Stimulated activated CD8-positive, alpha-beta memory T cell treated with anti-CD3 and anti-CD28 coated beads, Interleukin-7, amount 100 ng/mL, for 1 hour (primary cell): ENCODE measurements at places on chromosomes 6 and 20.

- DNase-seq, result no peak
These were observed 38.3 kb upstream of the SAMHD1 start for GRCh38 chr20:36989797-36990196.

DNA sequence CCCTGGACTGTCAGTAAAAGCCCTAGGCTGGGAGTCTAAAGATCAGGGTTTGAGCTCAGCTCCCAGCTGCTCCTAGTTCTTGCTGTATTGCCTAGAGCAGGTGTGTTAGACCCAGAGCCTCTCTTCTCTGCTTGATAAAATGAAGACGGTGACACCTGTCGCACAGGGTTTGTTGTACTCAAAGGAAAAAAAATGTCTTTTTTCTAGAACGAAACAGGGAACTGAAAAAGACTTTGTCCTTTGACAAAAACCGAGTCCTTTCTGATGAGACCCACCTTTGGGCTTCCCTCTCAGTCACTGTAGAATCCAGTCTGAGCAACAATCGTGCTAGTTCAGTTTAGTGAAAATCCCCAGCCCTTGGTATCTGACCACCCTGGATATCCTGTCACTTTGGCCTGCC, 102.1 kb upstream of the LAMP5 start:
- DNase-seq, result no peak

GRCh38 chr6:41594326-41594725, 43.9 kb upstream of the MDFI start:
- no peak for DNase-seq

DNA sequence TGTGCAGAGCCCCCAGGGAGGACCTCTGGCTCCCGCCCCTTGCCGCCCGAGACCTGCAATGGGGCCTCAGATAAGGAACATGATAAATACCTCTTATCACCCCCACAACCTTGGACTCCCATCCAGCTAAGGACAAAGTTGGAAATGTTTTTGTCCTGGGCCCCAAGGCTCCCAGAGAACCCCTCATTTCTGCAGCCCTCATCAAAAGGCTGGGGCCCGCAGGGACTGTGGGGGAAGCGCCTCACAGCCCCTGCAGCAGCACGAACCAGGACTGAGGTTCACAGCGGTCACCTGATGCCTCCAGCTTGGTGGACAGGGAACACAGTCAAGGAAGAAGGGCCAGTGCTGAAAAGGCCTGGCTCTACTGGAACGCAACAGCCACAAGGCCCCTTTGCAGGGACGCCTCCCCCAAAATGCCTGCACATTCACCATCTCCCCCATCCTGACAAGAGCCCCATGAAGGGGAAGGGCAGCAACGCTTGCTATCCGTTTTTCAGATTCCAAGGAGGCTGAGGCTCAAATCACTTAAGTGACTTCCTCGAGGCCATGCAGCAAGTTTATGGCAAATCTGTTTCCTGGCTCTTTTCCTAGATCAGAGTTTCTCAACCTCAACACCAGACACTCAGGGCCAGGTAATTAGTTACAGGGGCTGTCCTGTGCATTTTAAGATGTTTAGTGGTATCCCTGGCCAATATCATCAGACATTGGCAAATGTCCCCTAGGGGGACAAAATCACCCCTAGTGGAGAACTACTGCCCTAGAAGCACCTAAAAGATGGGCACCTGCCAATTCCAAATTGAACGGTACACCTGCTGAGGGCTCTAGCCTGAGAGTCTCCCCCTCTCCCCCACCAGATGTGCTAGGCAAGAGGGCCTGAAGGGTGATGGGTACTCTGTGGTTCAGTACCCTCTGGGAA, 10.6 kb downstream of the TFEB start:
- no peak for DNase-seq

- DNase-seq, result no peak
These were observed 112.0 kb upstream of the CARMIL1 start for GRCh38 chr6:25166955-25167748.

GRCh38 chr6:5384276-5384675, 123.0 kb downstream of the FARS2 start:
- DNase-seq, result no peak
